ENCODE measurements at places on chromosomes 4 and X.

- no peak for DNase-seq
Measured at GRCh38 chr4:86579941-86580340, 14.2 kb upstream of the PTPN13 start.

GRCh38 chr4:70269674-70270073, 27.3 kb downstream of the CSN3 start:
- DNase-seq: no peak

DNA sequence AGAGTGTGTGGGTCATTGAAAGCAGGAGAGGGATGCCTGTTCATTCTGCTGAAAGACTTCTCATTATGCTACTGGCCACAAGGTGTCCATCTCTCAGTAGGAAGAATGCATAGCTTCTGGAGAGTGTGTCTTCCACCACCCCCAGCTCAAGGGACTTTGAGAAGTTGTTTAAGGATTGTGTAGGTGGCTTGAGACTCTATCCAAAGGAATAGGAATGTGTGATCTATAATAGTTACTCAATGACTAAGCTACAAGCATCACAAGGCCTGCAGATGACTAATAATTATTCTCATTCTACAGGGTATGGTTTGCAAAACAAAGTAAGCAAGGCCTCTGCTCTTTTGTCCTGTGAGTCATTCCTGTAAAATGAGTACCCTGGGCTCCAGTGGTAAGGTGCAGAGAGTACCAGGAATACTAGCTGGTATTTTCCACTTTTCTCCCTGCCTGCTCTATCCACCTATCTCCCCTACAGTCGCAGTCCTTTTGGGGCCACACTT, 279.8 kb upstream of the BOD1L1 start:
- no peak for DNase-seq

DNA sequence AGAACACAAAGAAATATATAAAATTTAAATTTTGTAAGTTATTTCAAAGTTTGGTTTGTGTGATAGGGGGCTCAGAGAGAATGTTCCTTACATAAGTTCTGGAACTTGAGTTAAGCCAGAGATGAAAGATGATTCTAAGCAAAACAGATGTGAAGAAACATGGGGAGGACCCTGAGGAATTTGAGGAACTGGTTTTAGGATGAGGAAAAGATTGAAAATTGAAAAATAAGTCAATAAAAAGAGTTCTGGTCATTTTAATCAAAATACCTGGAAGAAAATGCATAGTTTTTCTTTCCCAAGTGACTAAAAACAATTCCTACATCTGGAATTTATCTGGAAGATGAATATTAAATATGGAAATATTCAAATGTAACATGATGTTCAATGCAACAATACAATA, 37.4 kb downstream of the HELQ start:
- DNase-seq: no peak

GRCh38 chr4:54687887-54688841, 30.4 kb downstream of the KIT start:
- DNase-seq: no peak

- no peak for DNase-seq
Measured at GRCh38 chrX:1380672-1381233, 11.2 kb downstream of the SLC25A6 start.

GRCh38 chrX:118847676-118848075, 24.1 kb downstream of the ZCCHC12 start:
- peak; percentile 58 for DNase-seq

GRCh38 chrX:30027636-30028035, 187.7 kb upstream of the MAGEB2 start:
- no peak for DNase-seq

GRCh38 chr4:28232951-28233350, 1372.3 kb downstream of the STIM2 start:
- DNase-seq: no peak

DNA sequence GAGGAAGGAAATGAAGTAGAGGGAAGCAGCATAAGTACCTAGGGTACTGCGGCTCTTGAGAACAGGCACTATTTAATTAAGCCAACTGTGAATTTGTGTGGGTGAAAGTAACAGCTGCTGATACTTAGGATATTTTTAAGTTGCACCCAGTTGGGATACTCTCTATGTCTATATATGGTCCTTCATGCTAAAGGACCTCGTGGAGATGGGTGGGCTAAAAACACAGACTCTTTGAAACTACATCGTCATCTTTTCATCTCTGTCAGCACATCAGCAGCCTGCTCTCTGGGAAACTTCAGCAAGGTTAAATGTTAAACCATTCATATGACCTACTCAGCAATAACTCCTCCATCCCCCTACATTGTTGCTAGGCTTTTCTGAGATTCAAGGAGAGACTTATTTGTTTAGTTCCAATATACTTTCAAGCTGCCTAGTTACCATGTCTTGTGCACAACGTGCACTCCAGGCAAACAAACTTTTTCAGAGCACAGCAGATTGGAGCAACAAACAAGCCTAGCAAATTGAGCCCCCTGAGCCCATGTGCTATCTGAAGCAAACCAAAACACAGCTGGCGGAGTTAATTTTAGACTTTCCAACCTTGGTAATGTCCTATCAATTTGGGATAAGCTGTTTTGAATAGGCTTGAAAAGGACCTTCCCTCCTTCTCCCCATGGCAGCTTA, 6.2 kb upstream of the MOB1B start:
- no peak for DNase-seq

DNA sequence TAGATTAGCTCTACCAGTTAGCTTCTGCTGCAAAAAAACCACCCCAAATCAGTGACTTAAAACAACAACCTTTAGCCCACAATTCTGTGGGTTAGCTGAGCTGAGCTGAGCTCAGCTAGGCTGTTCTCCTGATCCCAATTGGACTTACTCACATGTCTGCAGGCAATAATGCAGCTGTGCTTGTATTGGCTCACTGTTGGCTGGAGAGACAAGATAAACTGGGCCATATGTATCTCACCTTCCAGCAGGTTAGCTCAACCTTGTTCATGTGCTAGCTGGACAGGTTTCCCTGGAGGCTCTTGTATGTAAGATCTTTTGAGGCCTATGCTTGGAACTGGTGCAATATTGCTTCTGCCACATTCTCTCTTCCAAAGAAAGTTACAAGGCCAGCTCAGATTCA, 261.5 kb upstream of the ADGRL3 start:
- DNase-seq: no peak

DNA sequence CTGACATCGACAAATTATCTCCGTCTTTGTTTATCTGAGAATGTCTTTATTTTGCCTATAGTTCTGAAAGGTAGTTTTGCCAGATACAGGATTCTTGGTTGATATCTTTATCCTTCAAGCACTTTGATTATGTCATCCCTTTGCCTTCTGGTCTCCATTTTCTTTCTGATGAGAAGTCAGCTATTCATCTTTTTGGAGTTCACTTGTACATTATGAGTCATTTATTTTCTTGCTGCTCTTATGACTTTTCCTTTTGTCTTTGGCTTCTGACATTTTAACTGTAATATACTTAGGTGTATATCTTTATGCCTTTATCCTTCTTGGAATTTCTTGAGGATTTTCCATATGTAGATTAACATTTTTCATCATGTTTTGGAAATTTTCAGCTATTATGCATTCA, 51.4 kb downstream of the SHROOM4 start:
- no peak for DNase-seq

GRCh38 chrX:123685232-123685631, 47.6 kb downstream of the THOC2 start:
- DNase-seq: no peak

GRCh38 chr4:71189471-71189870, 149.3 kb upstream of the SLC4A4 start:
- DNase-seq: no peak

Data from activated CD4-positive, alpha-beta T cell treated with anti-CD3 and anti-CD28 coated beads, Interleukin-2, Interleukin-6, amounts not matched to agents 100 ng/mL and 50 ng/mL, durations not matched to agents 16 hours and 8 hours (primary cell).